Sigmoid colon (tissue), 7 donors: ENCODE measurements at places on chromosomes 6 and 20. TPM values are rescaled to one million over a fixed set of nuclear protein-coding genes. Genes with fewer than 3 reads are reported as not detected.
A peak's percentile ranks its signal among the peaks of the same experiment; 100 is the strongest.

HSPA12B gene
- total RNA-seq = 10.5 TPM

- DNase-seq = no peak
Measured at GRCh38 chr20:63829945-63830835, 874 bp downstream of the ZBTB46 start.

- DNase-seq = peak; percentile 37
Measured at GRCh38 chr20:61770113-61770585, 295.5 kb downstream of the TAF4 start.

RIN2 gene
- total RNA-seq = 54.2 TPM

DNA sequence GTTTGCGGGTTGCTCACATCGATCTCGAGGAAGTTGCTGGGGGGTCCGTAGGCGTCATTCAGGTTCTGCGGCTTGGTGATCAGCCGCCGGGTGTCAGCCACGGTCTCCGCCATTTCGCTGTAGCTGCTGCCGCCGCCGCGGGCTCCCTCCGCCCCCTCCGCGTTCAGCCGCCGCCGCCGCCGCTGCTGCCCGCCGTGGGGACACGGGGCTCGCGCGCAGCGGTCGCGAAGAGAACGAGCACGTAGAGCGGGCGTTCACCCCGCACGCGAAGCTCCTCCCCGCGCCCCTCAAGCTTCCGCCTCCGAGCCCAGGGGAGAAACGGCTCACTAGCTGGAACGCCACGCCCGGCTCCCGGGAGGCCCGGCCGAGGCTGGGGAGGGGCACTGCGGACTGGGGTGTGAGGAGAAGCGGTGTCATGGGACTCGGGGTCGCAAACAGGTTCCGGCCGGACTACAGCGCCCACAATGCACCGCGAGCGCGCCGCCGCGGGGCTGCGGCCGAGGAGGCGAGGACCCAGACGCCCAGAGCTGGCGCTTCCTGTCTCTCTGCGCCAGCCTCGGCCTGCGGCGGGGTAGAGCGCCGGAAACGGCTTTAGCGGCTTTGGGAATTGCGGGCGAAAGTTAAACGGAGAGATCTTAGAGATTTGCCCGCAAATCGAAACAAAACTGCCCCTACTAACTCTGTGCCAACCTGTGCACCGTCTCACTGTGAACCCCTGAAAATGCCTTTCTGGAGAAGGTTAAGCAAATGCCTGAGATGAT is at the start of gene SNX3:
SNX3 (minus strand) TSS at position 232 of the 761 bp plus-strand sequence; CDS start at position 113, 119 bp downstream.
- peak; percentile 98 for DNase-seq

DNA sequence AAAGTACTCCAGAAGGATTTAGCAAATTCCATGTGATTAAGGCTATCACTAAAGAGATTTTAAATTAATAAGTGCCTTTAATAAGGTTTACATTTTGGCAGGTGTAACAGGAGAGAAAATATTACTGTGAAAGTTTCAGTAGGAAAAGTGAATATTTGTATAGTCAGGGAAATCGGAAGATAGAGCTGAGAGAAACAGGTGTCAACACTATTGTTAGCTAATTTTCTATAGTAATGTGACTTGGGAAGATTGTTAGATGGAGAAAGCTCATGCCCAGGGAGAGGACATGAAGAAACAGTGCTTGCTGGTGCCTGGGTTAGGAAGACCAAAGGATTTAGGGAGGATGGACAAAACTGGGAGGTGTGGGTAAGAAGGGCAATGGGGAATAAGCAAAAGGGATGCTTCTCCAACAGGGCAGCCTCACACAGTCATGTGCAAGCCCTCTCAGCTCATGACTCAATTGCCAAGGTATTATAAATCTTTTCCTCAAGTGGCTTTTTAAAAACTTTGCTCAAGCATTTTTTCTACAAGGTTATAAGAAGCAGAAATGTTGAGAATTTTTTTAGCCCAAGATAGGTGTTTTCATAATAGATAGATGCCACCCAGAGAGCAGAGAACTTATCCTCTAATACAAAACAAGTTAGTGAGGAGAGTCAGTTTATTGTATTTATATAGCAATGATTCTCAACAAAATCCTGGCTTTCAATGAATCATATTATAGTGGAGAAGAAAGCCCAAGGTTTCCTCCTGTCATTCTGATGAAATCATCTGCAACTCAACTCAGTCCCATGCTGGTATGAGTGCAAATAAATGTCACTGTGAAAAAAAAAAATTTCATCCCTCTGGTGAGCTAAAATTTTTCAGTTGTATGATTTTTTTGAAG is 325.2 kb upstream of the NT5E start:
- DNase-seq = no peak

KIFC1 gene
- total RNA-seq = 0.49 TPM

ZNF334 gene
- 6.6 TPM for total RNA-seq

GRCh38 chr6:39004801-39005200 is 43.8 kb upstream of the GLP1R start:
- DNase-seq = no peak

RBPJL gene
- not detected for total RNA-seq

DNA sequence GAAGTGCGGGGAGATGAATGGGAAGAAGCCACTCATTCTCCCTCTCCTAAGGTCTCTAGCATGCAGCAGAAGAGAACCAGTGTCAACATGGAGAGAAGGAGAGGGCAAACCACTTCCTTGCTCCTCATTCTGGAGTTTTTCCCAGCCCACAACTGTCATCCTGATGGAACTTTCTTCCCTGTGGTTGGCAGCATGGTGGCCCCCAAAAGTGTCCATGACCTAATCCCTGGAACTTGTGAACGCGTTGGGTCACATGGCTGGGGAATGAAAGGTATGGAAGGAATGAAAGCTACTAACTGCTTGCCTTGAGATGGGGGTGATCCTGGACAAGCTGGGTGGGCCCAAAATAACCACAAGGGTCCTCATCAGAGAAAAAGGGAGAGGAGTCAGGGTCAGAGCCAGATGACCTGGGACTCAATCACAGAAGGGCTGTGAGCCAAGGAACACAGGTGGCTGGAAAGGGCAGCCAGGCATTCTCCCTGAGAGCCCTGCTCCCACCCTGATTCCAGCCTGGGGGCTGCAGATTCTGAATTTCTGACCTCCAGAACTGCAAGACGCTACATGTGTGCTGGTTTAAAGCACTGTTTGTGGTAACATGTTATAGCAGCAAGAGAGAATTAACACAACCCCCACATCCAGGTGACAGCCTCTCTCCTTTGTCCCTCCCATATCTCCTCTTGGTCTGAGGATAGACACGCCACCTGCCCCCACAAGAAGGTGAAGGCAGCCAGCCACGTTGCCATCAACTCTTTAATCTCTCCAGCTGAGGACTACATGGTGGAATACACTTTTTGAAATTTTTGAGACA is 63.2 kb downstream of the PYGB start:
- DNase-seq = peak; percentile 56

DNA sequence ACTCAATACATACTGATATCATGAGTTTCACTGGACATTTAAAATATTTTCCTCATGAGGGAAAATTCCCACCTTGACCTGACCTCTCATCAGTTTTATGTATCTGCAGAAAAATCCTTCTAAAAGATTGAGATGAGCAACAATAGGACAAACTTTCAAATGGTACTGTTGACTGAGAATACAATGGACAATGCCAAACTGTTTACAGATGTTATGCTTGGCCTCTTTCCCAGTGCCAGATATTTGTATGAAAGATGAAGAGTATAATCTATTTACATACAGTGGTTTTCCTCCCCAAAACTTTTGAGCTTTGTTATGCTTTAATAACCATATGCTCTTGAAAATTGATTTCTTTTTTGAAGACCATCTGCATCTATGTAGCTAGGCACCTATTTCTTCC is 245.1 kb upstream of the RSPO3 start:
- DNase-seq = no peak

C6orf163 gene
- total RNA-seq = 3.0 TPM

DNA sequence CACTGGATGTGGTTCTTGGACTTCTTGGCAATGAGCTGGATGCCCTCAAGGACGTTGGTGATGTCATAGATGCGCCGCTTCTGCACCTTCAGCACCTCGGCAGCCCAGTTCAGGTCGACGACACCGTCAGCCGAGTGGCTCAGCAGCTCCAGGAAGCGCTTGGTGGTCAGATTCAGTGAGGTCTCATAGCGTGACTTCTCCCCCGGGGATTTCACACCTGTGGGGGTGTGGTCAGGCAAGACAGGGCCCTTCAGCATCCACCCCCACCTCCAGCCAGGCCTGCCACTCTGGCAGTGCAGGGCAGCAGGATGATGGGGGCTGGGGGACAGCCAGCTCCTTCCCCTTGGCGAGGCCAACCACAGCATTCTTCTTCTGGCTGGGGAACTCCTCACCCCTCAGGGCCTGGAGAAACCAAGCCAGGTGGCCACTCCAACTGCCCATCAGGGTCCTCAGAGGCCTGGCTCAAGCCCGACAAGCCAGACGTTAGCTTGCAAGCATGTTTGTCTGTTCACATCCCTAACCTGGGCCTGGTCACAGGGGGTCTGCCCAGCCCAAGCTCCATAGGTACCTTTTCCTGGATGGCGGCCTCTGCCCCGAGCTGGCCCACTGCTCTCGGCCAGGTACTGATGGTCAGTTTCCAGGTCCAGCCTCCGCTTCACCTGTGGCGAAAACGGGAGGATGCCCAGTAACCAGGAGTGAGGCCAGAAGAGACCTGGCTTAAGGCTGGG is 5.7 kb upstream of the NECAB3 start:
- no peak for DNase-seq

DNA sequence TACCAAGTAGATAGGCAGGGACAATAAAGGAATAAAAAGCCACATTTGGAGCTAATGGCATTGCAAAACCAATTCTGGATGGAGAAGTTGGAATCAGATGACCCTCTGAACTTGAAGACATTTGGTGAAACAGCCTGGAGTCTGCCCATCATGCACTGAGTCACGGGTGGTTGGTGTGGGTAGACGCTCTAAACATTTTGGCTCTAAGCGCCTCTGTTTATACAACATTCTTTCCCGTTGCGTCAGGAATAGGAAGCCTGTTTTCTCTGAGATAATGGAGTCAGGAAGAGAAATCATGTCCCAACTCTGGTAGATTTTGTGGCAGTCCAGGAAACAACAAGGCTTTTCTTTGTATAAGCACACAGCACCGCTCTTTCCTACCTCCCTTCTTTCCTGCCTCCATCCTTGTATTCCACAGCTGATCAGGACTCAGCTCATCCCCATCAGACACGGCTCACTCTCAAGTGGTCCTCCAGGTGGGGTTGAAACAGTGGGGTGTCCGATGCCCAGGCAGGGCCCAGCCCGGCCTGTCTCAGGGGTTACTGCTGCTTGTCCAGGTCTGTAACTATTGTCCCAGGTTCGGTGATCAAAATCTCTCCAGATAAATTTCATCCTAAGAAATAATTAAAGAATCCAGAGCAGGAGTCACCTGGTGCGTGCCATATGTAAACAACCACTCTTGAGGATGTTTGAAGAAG is 12.1 kb upstream of the RAMACL start:
- peak; percentile 84 for DNase-seq

DNA sequence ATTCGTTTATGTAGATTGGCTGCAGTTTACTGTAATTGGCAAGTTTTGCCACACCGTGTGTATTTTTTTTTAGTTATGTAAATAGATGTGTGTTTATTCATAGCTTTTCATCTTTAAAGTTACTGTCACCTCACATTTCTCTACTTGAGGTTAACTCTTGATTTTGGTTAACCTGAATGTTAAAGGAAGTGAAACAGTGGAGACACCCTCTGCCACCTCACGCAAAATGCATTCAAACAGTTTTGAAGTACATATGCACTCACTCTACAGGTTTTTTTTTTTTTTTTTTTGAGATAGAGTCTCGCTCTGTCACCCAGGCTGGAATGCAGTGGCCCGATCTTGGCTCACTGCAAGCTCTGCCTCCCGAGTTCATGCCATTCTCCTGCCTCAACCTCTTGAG is 17.7 kb downstream of the OR2A4 start:
- no peak for DNase-seq

DNA sequence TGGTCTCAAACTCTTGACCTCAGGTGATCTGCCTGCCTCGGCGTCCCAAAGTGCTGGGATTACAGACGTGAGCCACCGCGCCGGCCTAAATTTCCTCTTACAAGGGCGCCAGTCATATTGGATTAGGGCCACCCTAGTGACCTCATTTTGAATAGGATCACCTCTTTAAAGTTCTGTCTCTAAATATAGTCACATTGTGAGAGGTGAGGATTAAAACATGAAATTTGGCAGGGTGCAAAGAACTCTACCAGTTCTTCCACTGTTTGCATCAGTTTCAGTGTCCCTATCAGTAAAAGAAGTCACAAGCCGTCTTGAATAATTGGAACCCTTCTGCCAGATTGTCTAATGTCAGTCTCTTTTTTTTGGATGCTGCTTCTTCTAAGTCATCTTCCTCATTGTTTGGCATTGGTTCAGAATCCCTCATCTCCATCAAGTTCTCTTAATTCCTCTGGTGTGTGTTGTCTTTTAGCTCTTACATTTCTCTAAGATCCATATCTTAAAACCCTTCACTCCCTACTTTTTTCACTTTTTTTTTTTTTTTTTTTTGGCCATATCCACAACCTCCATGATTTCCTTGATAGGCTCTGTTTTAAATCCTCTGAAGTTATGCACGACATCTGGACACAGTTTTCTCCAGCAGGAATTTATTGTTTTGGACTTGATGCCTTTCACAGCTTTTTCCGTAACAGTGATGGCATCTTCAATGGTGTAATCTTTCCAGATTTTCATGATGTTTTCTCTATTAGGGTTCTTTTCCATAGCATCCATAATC is 56.8 kb downstream of the NCOA3 start:
- DNase-seq = no peak

GRCh38 chr6:30544666-30545272 is 11.5 kb downstream of the GNL1 start:
- DNase-seq = no peak

- DNase-seq = no peak
Measured at GRCh38 chr6:16318538-16318937, 80.2 kb downstream of the GMPR start.

DNA sequence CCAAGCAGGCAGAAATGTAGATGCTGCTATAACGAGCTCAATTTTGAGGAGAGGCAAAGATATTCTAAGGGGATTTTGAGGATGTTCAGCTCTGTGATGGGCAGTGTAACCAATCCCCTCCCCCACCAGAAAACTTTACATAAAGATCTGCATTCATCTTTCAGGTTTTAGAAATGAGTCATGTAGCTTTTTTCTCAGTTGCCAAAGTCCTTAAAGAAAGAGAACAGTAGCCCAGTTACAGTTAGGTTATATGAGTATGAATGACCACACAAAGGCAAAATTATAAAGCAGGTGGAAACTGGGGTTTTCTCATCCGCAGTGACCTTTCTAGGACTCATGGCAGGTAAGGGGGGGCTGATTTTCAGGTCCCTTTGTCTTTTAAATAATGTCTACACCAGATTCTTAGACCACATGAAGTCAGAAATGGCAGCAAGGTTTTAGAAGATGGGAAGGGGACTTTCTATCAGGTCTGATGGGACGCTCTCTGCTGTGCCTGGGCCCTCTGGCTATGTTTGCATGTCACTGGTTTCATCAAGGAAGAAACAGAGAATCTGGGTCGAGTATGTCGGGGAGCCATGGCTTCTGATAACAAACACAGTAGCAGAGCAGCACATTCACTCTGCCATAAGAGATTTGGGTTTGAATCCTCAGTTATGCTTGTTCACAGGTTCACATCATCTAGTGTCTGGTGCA is 94.7 kb downstream of the CLIC5 start:
- DNase-seq = no peak

GRCh38 chr6:165843121-165843520 is 180.1 kb upstream of the PDE10A start:
- DNase-seq = no peak

GRCh38 chr20:40160097-40160550 is 528.9 kb downstream of the MAFB start:
- DNase-seq = peak; percentile 67

OVOL2 gene
- total RNA-seq = not detected
